Astrocyte of the spinal cord (primary cell): ENCODE measurements at places on chromosomes 16 and 17.

DNA sequence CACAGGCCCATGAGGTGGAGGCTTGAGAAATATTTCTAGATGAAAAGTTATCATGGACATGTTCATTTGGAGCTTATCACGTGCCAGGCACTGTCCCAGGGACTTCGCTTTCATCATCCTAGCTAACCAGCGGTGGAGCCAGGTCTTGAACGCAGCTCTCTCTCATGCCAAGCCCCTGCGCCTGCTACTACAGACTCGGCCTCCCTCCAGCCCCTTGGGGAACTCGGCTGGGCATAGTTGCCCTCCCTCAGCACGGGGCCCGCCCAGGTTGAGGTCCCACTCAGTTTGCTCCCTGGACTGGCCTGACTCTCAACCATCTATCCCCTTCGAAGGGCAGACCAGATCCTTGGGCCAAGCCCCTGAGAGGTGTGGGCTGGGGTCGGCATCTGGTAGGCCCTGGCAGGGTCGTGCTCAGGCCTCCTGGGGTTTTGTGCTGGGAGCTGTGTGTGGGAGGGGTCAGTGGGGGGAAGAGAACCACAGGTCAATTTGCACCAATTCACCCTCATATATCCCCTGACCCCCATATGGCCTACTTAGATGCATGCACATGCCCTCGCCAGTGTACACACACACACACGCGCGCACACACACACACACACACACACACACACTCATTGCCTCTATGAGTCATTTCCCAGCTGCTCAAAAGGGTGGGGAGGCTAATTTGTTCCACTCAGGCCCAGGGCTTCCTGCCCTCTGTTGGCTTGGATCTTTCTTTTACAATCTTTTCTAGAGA, 12.1 kb upstream of the SCN4A start:
- DNase-seq = peak; percentile 89

GRCh38 chr16:81618661-81619060, 160.4 kb upstream of the PLCG2 start:
- no peak for DNase-seq

DNA sequence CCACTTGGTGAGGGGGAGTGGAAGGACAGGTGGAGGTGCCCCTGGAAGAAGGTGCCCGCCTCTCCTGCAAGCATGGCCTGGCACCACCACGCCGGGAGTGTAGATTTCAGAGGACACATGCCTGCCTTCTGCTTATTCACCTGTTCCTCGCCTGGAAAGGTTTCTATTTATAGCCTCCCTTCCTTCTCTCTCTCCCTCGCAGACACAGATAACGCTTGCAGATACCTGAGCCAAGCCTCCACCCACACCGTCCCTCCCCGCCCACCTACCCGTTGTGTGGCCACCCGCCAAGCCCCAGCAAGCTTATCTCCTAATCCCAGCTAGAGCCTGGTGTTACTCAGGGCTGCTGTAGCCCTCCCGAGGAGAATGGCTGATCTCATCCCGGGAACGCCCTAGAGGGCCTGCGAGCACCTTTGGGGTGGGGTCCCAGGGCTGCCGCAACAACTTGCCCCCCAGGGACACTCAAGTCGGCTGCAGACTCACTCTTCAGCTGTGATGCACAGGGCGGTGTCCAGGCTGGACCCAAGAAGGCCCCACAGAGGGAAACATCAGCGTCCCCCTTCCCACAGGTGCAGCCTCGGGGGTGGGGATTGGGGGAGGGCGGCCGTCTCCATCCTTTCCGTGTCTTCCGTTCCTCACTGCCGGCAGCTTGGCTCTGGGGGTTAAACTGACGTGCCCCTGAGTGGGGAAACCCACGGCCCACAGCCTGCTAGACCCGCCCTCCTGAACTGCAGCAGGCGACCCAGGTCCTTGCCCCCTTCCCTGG, 1.9 kb upstream of the SNAI3 start:
- DNase-seq = no peak

GRCh38 chr17:59786213-59786535, 78.7 kb downstream of the VMP1 start:
- no peak for DNase-seq

DNA sequence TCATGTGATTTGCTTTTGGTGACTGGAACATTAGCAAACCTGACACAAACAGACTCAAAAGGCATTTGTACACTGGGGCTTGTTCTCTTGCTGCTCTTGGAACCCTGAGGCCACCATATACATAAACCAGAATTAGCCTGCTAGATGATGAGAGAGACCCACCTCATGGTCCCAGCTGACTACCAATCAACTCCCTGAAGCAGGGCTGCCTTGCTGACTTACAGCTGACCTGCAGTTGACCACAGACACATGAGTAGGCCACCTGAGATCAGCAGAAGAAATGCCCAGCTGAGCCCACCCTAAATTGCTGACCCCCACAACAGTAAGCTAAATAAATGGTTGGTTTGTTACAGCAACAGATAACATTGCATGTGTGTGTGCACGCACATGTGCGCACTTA, 28.7 kb downstream of the BRIP1 start:
- no peak for DNase-seq

- DNase-seq = no peak
These were observed 53.4 kb downstream of the ARSG start for GRCh38 chr17:68344701-68345136.

GRCh38 chr17:80908776-80909175, 82.9 kb upstream of the CHMP6 start:
- DNase-seq = no peak

DNA sequence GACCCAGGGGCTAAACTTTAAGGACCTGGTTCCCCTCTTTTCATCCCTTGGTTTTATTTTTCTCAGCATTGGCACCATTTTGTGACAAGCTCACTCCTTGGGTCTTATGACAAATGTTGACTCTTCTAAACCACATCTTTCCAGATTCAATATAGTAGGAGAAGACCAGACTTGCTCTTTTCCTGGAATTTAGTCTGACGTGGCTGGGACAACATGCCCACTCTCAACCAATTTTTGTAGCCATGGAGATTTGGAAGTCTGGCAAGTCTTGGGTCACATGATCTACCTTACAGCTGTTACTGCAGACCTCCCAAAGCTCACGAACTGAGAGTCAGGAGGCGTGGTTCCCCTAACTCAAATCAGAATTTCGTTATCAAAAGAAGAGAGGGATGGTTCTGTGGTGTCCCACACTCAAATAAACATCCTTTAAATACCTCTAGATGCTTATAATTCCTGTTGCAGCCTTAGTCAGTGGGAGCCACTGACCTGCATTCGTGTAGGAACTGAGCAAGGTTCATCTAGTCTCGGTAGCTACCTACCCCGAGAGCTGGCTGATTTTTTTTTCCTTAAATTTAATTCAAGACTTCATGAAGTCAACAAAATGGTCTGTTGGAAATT, 683.5 kb downstream of the MAF start:
- no peak for DNase-seq

- DNase-seq = peak; percentile 48
These were observed 32.9 kb downstream of the KSR1 start for GRCh38 chr17:27489045-27489715.

DNA sequence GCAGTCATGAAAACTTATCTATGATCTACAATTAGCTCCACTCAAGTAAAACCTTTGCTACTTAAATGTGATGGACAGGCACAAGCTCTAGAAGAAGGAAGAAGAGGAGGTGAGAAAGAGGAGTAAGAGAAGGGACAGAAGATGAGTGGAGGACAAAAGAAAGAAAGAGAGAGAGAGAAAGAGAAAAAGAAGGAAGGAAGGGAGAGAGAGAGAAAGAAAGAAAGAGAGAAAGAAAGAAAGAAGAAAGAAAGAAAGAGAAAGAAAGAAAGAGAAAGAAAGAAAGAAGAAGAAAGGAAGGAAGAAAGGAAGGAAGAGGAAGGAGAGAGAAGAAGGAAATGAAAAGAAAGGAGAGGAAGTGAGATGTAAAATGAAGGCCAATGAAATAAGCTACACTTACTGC, 2.2 kb upstream of the KRTAP9-3 start:
- no peak for DNase-seq

GRCh38 chr17:42138749-42139492, 15.9 kb downstream of the RAB5C start:
- no peak for DNase-seq

DNA sequence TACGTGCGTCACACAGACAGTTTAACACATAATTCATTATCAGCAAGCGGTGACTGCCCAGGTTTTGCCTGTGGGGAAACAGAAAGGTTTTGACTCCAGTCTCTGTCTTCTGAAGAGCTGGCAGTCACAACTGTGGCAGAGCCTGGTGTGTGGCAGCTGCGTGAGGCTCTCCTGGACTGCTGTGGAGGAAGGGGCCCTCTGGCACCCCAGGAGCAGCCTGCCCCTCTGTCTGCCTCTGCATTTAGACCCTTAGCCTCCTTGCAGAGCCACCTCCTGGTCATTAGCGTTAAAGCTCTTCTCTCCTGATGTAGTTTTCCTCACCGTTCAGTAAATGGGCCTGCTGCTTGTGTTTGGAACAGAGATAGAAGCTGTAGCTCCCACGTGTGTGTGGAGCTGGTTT, 10.9 kb downstream of the RAB40C start:
- no peak for DNase-seq

DNA sequence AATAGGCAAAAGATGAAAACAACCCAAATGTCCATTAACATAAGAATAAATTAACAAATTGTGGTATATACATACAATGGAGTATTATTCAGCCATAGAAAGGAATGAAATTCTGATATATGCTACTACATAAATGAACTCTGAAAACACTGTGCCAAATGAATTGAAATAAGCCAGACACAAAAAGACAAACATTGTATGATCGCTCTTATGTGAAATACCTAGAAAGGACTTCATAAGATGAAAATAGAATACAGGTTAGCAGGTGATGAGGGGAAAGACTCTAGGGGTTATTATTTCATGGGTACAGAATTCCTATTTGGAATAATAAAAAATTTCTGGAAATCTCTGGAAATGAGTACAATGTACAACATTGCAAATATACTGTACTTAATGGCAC, 80.2 kb downstream of the BRIP1 start:
- DNase-seq = no peak

DNA sequence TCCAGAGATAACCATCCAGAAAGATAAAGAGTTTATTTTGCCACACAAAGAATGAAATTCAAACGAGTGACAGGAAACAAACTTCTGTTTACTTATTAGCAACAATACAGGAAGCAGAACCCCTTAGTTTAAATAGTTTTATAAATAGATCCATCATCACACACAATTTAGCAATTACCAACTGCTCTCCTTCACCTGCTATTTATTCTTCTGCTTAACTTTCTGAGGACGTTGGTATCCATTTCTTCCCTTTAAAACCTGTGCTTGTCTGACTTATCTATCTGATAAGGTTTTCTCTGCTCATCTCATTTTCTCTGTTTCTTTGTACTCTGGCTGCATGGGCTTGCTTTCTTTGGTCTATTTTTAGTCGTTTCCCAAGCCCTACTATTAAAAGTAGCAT, 4.3 kb upstream of the ADAMTS18 start:
- no peak for DNase-seq

- peak; percentile 65 for DNase-seq
These were observed 7.1 kb upstream of the AKTIP start for GRCh38 chr16:53509906-53510703.

- DNase-seq = peak; percentile 87
These were observed 18.5 kb upstream of the NAGLU start for GRCh38 chr17:42517516-42517915.

DNA sequence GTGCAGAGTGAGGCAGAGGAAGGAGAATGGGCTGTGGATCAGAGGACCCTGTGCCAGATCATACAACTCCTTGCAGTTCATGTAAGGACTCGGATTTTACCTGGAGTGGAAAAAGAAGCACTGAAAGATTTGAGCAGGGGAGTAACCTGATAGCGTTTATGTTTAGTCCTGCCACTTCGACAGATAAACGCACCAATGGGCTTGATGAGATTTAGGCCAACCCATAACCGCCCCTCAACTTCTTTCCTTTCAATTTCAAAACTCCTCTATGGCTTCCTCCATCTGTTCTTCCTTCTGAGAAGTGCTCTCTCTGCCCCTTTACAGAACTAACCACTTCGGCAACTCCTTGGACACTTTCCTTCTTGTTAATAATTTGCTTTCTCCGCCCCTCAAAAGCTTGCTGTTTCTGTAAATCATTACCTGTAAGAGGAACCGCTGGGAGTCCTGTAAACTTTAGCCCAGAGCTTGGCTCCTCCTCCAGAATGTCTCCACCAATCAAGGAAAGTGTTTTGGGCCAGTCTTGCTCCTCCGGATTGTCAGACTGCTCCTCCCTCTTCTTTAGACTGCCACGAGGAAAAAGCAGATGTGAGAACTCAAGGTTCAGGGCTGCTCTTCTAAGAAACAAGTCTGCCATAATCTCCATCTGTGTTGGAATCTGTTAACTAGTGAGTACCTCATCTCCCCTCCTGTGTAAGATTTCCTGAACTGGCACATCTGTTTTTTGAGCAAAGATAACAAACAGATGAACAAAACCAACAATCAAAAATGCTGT, at the start of gene ACSM3:
Gene ACSM3 (plus strand): TSS at position 554 of the 772 bp plus-strand sequence. CDS start 6,021 bp downstream, outside the sequence.
- DNase-seq = peak; percentile 76

GRCh38 chr16:88558457-88559442, 11.5 kb upstream of the ZC3H18 start:
- peak; percentile 38 for DNase-seq

DNA sequence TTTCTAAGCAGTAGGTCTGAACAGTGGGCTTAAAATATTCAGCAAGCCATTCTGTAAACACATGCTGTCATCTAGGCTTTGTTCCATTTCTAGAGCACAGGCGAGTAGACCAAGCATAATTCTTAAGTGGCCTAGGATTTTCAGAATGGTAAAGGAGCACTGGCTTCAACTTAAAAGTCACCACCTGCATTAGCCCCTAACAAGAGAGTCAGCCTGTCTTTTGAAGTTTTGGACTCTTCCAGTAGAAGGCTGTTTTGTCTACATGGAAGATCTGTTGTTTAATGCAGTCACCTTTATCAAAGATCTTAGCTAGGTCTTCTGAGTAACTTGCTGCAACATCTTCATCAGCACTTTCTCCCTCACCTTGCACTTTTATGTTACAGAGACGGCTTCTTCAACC, 36.6 kb downstream of the TTC19 start:
- no peak for DNase-seq

DNA sequence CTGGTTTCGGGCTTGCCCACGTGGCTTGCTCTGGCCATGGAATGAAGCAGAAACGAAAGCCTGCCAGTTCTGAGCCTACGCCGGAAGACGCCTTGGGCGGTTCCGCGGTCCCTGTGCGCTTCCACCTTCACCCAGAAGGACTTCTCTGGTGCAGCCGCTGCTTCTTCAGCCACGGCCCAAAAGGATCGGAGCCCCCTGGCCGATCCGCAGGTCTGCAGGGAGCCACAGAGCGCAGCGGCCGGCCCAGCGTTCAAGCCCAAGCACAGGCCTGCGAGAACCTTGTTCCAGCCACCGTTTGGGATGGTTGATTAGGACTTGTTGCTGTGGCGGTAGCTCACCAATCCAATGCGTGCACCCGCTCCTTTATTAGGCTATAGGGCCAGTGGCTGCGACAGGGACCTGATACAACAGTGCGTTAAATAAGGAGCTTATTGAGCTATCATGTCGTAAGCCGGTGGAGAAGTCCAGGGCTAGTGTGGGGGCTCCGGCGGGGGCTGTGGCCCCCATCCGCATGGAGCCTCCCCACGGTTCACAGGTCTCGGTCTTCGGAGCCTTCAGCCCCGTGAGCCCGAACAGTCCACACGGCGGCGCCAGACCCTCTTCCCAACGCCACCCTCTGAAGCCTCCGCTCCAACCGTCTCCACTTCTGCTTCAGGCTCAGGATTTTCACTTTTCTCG, 10.2 kb upstream of the MPP2 start:
- peak; percentile 18 for DNase-seq

GRCh38 chr16:16096858-16097213, 126.5 kb downstream of the ABCC6 start:
- DNase-seq = no peak

GRCh38 chr17:34374457-34374856, 11.4 kb upstream of the CCL1 start:
- no peak for DNase-seq

- DNase-seq = no peak
These were observed 196.6 kb upstream of the CIBAR2 start for GRCh38 chr16:85308611-85309540.

GRCh38 chr17:79465011-79465680, 145.7 kb downstream of the RBFOX3 start:
- no peak for DNase-seq
